ENCODE measurements at places on chromosomes 1 and 21. TPM values are rescaled to one million over a fixed set of nuclear protein-coding genes. Genes with fewer than 3 reads are reported as not detected.

Gene S100A10
- 877 TPM for polyA plus RNA-seq

DNA sequence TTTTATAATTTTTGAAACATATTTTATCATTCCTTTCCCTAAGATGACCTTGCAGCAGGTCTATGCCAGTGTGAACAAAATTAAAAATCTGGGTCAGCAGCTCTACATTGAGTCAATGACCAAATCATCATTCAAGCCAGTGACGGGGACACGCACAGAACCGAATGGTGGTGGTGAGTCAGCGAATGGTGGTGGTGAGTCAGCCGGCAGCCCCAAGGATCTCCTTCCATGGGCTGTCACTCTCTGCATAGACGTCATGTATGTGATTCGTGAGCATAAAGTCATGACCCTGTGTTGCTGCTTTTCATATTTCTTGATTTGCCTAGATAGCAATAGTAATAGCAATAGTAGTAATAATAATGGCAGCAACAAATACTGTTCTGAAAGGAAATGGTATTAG lies 26.3 kb downstream of the PER3 start:
- DNase-seq: no peak

Gene PACC1
- 4.6 TPM for polyA plus RNA-seq

Gene RIPPLY3
- polyA plus RNA-seq: 0.24 TPM

Gene FAM229A
- 12.2 TPM for polyA plus RNA-seq

Gene MTARC1
- polyA plus RNA-seq: 35.7 TPM

GRCh38 chr1:240515505-240515904 lies 96.5 kb downstream of the GREM2 start:
- no peak for DNase-seq

DNA sequence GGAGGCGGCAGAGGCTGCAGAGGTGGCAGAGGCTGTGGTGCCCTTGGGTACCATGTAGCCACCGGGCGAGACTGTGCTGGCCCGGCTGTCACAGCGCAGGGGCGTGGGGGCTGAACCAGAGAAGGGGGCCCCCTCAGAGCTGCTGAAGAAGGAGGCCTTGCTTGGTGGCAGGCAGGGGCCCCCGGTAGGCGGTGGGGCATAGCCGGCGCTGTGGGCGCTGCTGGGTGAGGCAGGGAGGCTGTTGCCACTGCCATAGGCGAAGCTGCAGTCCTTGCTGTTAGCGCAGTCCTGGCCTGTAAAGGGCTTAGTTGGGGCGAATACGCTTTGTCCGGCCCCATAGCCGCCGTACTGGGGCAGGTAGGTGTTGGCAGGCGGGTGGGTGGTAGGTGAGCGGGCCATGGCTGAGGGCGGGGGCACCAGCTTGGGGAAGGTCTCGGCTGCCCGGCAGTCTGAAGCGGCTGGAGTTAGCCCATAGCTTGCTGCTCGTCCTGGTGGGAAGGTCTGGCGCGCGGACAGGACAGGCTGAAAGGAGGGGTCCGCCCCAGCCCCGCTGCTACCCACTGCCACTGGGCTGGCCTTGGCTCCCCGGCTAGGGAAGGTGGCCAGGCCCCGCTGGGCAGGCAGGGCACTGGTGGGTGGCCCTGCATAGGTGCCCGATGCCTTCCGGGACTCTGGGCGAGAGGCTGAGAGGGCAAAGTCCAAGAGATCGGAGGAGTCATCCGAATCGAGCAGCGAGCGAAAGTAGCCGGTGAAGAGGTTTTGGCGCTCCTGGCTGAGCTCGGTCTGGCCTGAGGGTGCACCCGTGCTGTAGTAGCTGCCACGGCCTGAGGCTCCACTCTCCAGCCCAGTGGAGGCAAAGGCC lies 54.9 kb downstream of the AHDC1 start:
- DNase-seq: no peak

GRCh38 chr1:146036241-146036964 lies 14.9 kb upstream of the HJV start:
- no peak for DNase-seq

GRCh38 chr1:180178511-180179161 lies 24.0 kb downstream of the QSOX1 start:
- DNase-seq: peak; percentile 41

DNA sequence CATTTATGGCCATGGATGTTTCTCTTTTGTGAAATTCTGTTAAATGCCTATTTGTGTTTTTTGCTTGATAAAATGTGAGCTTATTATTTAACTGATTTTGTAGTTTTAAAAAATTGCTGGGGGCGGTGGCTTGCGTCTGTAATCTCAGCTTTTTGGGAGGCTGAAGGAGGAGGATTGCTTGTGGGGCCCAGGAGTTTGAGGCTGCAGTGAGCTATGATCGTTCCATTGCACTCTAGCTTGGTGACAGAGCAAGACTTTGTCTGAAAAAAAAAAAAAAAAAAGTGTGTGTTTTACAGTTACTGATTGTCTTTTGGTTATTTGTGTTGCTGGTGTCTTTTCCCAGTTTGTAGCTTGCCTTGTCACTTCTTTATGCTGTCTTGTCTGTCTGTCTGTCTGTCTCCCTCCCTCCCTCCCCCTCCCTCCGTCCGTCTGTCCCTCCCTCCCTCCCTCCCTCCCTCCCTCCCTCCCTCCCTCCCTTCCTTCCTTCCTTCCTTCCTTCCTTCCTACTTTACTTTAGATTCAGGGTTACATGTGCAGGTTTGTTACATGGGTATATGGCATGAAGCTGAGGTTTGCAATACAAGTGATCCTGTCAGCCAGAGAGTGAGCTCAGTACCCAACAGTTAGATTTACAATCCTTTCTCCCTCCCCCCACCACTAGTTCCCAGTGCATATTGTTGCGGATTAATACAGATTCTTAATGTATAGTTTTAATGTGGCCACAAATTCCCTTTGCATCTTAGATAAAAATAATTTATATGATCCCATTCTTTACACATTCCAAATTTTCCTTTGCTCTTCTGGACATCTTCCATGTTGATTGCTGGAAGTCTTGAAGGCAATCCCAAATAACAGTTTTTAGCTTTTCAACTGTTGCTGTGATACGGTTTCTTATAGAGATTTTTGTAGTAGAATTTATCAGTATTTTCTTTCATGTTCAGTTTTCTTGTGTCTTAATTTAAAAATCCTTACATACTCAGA lies 25.1 kb downstream of the PTBP2 start:
- no peak for DNase-seq

DNA sequence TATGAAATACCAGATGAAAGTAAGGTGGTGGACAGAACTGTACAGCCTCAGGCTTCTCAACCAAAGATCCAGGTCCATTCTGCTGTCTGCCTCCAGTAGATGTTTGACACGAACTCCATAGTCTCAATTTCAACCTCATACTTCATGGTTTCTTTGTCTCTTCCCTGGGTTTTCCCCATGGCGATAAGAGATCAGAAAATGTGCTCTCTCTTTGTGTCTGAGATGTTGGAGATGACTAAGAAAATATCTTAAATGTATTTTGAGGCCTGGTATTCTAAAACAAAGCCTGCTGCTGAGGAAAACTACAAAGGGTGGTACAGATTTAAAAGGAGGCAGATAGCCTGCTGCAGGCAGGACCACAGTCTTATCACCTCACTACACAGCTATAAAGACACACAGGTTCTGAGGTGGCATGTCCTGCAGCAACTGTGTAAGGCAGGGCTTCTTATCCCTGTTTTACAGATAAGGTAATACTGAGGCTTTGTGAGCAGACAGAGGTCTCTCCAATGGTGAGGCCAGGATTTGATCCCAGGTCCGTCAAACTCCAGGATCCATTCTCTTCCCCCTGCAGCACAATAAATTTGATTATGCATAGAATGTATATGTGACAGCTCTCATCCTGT lies 40.0 kb upstream of the CACNA1E start:
- no peak for DNase-seq

DNA sequence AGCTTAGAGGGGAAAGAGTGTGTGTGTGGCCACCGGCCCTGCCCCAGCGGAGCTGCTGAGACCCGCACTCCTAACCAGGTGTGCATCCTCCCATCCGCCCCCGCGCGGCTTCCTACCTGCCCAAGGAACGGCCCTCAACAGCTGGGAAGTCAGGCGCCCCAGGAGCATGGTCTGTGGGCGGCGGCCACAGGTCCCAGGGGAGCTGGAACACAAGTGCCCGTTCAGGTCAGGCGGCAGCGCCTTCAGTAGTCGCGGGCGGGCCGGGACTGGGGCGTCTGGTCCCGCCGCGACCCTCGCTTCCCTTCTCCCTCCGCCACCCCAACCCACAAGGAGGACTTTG lies 448 bp downstream of the AURKAIP1 start:
- DNase-seq: no peak

DNA sequence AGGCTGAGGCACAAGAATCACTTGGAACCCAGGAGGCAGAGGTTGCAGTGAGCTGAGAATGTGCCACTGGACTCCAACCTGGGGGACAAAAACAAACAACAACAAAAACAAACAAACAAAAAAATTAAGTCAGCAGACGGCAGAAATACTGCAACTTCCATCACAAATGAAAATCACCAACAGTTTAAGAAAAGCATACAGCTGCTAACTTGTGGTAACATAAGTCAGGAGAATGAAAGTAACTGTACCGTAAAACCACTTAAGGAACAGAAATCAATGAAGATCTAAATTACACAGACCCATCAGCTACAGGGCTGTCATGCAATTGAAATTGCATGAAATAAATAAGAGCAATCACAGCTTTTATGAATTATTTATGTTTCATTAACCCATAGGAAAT lies 25.0 kb downstream of the MCOLN2 start:
- no peak for DNase-seq

DNA sequence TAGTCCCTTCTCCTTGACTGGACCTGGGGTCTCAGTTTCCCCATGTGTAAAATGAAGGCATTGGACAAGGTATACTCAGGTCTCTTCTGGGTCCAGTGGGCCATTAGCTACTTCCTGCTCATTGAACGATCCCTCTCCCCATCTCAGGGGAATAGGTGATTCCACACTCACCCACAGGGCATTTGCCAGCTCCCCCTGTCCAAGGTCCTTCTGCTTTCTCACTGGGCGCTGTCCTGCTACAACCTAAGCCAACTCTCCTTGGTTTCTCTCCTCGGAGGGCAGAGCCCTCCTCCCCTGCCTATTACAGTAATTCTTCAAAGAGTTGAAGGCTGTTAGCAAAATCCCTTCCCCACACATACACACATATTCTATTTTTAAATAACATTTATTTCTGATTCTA lies 16.6 kb downstream of the DISP3 start:
- no peak for DNase-seq

Gene SOAT1
- polyA plus RNA-seq: 14.0 TPM

Gene CD52
- polyA plus RNA-seq: 25.3 TPM

Gene NES
- 26.5 TPM for polyA plus RNA-seq

Gene NBPF14
- polyA plus RNA-seq: 8.8 TPM

- peak; percentile 12 for DNase-seq
These were observed 1.9 kb downstream of the CCT3 start for GRCh38 chr1:156336242-156336641.

DNA sequence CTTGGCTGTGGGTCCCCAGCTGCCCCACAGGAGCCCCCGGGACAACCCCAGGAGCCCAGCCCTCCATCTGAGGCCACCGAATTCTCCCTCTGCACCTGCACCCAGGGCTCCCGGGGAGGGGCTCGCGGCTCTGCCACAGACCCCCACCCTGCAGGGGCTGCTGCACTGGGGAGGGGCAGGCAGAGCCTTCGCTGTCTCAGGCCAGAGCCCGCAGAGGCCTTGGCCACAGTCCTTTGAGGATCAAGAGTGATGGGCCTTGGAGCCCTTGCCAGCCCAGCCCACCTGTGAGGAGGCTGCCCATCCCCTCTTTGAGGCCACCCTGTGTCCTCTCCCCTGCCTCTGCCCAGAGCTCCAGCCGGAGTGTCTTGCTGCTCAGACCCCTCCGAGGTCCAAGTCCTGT lies 6.5 kb downstream of the PERM1 start:
- no peak for DNase-seq

GRCh38 chr1:85413169-85413568 lies 51.8 kb downstream of the DDAH1 start:
- no peak for DNase-seq

DNA sequence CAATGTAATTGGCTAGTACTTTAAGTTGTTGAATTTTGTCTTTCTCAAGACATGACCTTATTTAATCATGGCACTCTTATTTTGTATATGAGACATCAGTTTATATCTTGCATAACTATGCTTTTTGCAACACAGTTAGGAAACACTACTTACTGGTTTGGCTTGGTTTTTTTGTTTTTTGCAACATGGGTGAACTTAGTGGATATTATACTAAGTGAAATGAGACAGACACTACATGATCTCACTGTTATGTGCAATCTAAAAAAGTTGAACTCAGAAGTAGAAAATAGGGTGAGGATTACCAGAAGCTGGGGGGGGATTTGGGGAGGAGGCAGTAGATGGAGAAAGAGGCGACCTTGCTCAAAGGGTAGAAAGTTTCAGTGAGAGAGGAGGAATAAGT lies 132.1 kb downstream of the PLA2G4A start:
- no peak for DNase-seq

- peak; percentile 44 for DNase-seq
These were observed 176.7 kb downstream of the OLFM3 start for GRCh38 chr1:101820071-101820470.

GRCh38 chr1:85734931-85735330 lies 26.7 kb upstream of the ZNHIT6 start:
- DNase-seq: peak; percentile 2
